Ascending aorta (tissue), 2 donors: ENCODE measurements at places on chromosomes 4 and X. TPM values are rescaled to one million over a fixed set of nuclear protein-coding genes. Genes with fewer than 3 reads are reported as not detected.

IL2 gene
- total RNA-seq, result not detected

ADH7 gene
- not detected for total RNA-seq

GPC4 gene
- 12.0 TPM for total RNA-seq

SYP gene
- total RNA-seq, result 0.53 TPM

EDA gene
- total RNA-seq, result 1.7 TPM

GABRG1 gene
- total RNA-seq, result under 0.01 TPM

DNA sequence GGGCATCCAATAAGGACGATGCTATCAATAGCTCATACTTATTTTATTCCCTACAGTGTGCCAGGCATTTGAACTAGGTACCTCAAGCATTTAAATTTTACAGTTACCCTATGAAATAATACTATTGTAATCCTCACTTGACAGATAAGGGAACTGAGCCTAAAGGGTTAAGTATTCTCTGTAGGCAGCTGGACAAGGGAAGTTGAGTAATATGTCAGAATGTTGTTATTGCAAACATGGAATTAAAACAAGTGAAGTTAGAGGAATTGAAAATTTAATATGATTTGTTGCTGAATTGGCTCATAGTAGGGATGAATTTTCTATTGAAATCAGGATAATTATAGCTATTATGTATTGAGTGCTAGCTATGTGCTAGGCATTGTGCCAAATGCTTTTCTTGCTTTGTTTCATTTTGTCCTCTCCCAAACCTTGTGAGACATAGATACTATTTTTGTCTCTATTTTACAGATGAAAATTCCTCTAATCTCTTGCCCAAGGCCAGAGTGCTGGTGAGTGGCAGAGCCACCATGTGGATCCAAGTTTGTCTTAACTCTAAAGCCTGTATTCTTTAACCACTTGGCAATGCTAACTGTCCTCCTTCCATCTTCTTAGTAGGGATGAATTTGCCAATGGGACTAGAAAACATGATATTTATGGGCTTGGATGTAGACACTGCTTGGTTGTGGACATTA lies 58.1 kb downstream of the TMEM164 start:
- DNase-seq, result no peak

- peak; percentile 52 for DNase-seq
Observed at GRCh38 chrX:56786889-56787733, 58.1 kb downstream of the NBDY start.

DNA sequence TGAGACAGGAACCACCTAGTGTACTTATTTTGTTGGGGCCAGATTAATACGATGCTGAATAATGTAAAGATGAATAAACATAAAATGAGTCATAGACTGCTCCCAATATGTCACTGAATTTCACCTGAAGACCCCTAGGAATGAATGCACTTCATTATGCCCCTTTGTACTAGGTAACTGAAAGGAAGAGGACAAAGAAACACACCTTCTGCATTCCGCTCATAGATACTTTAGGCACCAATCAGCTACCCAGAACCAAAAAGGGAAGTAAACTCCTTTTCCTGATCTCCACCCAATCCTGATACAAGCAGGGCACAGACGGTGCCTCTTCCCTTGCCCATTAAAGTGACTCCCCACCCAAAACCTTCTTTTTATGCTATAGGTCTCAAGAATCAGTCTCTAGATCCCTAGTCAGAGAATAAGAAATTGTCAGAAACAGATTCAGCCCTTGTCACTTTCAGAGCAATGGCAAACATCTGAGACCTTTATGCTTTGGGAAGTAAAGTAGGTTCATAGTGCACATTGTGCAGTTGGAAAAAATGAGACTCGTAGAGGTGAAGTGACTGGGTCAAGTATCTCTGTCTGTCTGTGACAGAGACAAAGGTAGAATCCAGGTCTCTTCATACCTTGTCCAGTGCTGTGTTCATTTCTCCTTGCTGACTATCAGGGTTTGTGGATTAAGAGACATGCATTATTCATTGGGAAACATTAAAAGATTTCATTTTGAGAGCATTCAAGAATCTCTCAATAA lies 2.3 kb downstream of the GPR174 start:
- DNase-seq, result no peak

- no peak for DNase-seq
Observed at GRCh38 chrX:49260221-49260985, 4.1 kb downstream of the FOXP3 start.

- DNase-seq, result peak; percentile 85
Observed at GRCh38 chrX:45824471-45824870, 623.8 kb upstream of the DIPK2B start.

GRCh38 chr4:2135083-2135482 lies 76.0 kb downstream of the NAT8L start:
- no peak for DNase-seq

GRCh38 chr4:43886196-43886595 lies 562.4 kb downstream of the KCTD8 start:
- no peak for DNase-seq

GRCh38 chrX:39730662-39731329 lies 367.0 kb downstream of the BCOR start:
- DNase-seq, result peak; percentile 90

GRCh38 chr4:169723207-169723965 lies 34.4 kb downstream of the HPF1 start:
- no peak for DNase-seq

- DNase-seq, result no peak
Observed at GRCh38 chr4:172806841-172807240, 361.8 kb upstream of the GALNT7 start.

DNA sequence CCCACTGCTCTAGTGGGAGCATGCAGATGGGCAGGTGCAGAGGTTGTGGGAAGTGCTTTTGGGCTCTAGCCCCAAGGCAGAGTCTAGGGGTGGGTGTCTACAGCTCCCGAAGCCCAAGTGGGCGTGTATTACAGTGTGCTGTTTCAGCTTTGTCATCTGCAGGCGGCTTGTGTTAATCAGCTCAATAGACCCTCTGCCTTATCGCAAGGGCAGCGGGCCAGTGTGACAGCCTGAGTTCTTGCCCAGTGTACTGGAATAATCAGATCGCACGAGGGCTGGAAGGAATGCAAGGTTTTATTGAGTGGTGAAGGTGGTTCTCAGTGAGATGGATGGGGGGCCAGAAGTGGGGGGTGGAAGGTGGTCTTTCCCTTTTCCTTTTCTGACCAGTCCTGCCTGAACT lies 529.4 kb upstream of the AMOT start:
- DNase-seq, result no peak

GRCh38 chrX:48683411-48683982 lies at the start of gene WAS:
TSS of gene WAS (plus strand) at chrX:48683799. CDS start at chrX:48683854, 55 bp downstream.
- no peak for DNase-seq

DNA sequence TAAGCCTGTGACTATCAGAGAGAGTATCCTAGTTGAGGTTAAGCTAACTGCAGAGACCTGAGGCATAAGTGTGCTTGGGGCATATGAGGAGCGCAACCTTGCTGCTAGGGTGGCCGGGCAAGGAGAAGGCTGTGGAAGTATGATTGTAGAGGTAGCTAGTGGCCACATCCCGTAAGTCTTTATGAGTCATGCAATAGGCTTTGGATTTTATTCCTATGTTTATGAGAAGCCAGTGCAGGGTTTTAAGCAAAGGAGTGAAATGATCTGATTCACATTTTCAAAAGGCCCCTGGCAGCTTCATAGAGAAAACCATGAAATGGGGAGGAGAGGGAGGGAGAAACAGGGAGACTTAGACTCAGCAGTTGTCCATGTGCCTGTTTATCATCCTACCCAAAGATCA lies 92.1 kb upstream of the WDFY3 start:
- DNase-seq, result no peak

DNA sequence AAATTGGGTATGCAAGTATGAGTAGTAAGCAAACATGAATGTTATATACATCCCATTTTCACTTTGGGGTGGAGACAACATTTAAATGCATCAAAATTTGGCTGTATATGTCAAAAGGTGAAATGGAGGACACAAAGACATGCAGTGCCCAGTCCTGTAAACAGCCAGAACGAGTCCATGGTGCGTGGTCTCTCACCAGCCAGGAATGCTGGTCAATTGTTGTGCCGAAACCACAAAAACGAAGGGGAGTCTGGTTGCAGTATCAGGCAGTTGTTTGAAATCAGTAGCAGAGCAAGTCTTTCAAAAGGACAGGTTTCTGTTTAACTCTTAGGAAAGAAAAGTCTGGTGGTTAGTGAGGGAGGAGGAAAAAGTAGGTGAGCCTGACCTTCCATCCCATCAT lies 22.3 kb upstream of the RNF150 start:
- no peak for DNase-seq

GRCh38 chr4:55030589-55030988 lies 94.8 kb downstream of the KDR start:
- DNase-seq, result no peak

DNA sequence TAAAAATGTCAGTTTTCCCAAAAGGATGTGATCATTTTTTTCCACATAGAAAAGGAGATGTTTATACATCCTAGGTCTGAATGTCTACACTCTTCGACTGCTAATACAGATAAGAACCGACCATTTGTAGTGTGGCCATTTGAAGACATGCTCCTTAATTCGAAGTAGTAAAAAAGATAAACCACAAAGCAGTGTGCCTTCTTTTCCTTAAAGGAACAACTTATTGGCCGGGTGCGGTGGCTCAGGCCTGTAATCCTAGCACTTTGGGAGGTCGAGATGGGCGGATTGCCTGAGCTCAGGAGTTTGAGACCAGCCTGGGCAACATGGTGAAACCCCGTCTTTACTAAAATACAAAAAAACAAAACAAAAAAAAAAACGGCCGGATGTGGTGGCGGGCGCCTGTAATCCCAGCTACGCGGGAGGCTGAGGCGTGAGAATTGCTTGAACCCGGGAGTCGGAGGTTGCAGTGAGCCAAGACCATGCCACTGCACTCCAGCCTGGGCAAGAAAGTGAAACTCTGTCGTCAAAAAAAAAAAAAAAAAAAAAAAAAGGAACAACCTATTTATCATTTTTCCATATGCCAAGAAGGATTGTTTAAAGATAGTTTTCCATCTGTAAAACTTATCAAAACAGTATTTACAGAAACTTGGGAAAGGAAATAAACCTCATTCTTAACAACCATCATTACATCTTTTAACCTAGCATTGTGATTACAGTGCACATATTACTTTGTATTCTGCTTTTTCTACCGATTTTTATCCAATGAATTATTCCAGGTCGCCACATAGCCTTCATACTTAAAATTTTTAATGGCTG lies 2.6 kb downstream of the INTS6L start:
- DNase-seq, result no peak

DNA sequence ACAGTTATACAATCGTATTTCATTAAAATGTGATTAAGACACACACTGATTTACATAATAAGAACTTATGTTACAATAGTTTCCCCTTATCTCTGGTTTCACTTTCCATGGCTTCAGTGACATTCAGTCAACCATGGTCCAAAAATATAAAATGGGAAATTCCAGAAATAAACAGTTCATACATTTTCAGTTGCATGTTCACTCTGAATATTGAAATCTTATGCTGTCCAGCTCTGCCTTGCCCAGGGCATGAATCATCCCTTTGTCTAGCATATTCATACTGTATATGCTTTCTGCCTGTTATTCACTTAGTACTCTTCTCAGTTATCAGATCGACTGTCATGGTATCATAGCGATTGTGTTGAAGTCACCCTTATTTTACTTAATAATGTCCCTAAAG lies 173.8 kb upstream of the DCAF12L2 start:
- no peak for DNase-seq

DNA sequence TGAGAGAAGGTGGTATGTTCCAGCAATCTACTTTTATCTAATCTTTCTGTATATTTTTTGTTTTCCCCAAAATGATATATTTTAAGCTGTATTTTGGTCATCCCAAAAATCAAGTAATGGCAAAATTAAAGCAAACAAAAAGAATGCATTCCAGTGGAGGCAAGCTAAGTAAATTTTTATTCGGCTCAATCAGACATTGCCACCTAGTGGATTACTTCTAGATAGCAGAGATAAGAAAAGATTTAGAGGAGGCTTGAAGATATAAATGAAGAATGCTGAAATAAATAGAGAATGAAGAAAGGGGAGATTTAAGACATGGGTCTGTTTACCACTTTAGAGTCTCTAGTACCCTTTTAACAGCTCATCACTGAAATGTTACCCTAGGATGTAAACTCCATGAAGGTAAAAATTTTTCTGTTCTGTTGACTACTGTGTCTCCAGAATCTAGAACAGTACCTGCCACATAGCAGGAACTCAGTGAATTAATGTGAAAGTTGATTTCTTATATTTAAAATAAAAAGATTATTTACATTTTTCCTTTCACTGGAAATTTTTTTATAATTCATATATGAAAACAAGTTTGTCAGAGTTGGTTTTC lies 110.9 kb upstream of the ANK2 start:
- DNase-seq, result no peak
